Stimulated activated CD4-positive, alpha-beta T cell treated with anti-CD3 and anti-CD28 coated beads, Interleukin-12 subunit alpha, Interleukin-12 subunit beta, amount 100 ng/mL, for 48 hours (primary cell): ENCODE measurements at places on chromosomes 2 and 18.

DNA sequence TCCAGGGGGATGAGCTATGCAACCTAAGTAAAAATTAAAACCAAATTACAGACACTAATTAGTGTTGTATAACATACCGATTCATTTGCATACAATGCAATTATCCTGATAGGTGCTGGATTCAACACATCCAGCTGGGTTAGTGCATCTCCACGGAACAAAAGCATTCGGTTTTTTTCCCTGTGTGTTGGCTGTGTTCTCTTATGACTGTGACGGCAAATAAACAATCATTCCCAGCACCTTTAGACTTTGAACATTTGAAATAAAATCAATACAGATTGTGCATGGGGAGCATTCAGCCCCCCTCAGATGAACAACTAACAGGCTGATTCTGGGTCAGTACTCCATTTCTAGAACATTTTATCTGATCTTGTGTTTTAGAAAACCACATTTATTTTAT lies 22.7 kb downstream of the FAM124B start:
- DNase-seq = no peak

DNA sequence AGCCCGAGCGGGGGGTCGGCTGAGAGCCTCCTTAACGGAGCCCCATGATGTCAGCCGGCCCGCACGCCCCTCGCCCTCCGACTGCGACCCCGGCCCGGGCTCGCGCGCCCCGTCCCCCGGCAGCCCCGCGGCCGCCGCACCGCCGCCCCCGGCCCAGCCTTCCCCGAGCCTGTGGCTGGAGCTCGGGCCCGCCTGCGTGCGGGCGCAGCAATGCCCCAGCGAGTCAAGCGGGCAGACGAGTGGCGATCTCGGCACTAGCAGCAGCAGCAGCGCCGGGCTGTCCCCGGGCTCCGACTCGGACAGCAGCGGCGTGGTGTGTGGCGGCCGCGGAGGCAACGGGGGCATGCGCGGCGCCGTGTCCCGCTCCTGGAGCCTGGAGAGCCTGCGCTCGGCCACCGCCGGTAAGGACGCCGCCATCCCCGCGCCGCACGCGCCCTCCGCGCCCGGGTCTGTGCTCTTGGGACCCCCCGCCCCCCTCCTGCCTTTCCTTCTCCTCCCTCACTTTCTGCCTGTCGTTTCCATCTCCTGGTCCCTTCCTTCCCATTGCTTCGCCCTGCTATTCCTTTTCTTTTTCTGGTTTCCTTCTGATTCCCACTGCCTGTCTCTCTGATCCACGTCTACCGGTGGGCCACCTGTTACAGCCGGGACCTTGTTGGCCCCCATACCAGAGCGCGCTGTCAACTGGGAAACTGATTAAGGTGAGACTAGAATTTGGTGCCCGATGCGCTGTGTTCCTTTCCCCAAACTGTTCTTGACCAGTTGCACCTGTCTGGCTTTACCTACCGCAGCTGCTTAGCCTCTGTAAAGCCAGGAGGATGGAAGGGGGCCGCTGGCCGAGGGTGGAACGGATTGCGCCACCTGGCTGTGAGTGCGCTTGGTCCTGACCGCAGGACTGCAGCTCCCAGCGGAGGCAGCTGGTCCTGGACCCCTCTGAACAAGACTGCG lies 127.4 kb downstream of the ARHGEF4 start:
- DNase-seq = no peak

DNA sequence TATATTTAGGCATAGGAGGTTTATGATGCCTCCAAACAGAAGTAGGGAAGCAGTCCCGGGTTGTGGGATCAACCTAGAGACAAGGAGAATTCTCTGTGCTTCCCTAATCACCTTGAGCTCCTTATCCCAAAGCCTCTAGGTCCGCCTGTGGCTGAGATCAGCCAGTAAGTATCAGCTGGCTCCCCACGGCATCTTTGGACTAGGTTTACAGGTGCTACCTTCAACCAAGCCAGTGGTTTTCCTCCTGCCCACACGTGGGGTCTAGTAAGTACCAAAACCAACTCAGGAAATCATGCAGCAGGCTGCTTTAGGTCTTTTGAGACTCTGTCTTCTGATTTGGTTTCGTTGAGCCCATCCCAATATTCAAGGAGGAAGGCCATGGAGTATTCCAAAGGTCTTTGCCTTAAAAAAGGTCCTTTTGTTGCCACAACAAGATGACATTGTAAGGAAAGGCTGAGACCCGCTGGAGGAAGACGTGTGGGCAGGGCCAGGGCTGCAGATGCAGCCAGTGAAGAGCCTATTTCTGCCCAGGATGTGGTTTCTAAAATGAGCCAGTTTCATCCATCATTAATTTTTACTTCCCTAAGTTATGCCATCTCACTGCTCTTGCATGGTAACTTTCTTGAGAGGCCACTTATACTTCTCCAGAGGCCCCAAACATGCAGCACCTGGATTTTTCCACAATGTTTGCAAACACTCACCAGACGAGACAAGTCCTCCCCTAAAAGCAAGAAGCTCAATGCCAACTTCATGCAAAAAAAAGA lies 248.7 kb downstream of the RNF152 start:
- no peak for DNase-seq

DNA sequence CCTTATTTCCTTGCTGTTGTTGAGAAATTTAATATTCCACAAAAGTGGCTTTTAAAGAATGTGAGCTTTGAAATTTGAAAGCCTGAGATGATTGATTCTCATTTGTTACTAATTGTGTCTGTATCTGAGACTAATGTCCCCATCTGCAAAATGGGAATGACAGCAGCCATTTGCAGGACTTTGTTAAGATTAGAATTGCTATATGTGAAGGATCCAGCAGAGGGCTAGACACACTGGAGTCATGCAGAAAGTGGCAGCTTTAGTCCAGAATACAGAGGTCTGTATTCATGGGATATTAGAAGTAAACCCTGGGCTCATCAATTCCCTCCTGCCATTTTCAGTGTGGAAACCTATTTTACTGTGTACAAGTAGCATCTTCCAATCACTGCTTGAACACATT lies 296.5 kb upstream of the GYPC start:
- no peak for DNase-seq

- DNase-seq = no peak
These were observed 793.5 kb upstream of the SOX11 start for GRCh38 chr2:4898706-4899105.

GRCh38 chr2:154459286-154459685 lies 239.2 kb upstream of the KCNJ3 start:
- DNase-seq = no peak
